ENCODE measurements at places on chromosomes 16 and 17. TPM values are rescaled to one million over a fixed set of nuclear protein-coding genes. Genes with fewer than 3 reads are reported as not detected.

Gene NOB1
- 60.6 TPM for total RNA-seq

Gene SLC16A5
- total RNA-seq, result 77.7 TPM

Gene GLIS2
- total RNA-seq, result 11.7 TPM

Gene GPR179
- total RNA-seq, result 0.05 TPM

Gene TNFAIP1
- 55.1 TPM for total RNA-seq

Gene CDH8
- 12.3 TPM for total RNA-seq

Gene HDAC5
- total RNA-seq, result 36.3 TPM

Gene SEZ6L2
- 7.5 TPM for total RNA-seq

Gene TBX2
- 266 TPM for total RNA-seq

Gene ZNF19
- total RNA-seq, result 19.0 TPM

Gene ZNF205
- 8.2 TPM for total RNA-seq

Gene BCAR1
- 81.8 TPM for total RNA-seq

Gene CYLD
- total RNA-seq, result 45.7 TPM

Gene CTRB2
- not detected for total RNA-seq

Gene LAT
- total RNA-seq, result 11.9 TPM

Gene TBC1D16
- 37.0 TPM for total RNA-seq

Gene OTOP3
- not detected for total RNA-seq

Gene CASKIN1
- 0.05 TPM for total RNA-seq

Gene ESRP2
- total RNA-seq, result 127 TPM

Gene KCNJ16
- total RNA-seq, result not detected

Gene PPY
- not detected for total RNA-seq

Gene ZG16B
- total RNA-seq, result 31.8 TPM

Gene TBC1D3K
- not detected for total RNA-seq

Gene KRTAP3-1
- total RNA-seq, result not detected

Gene PLXDC1
- total RNA-seq, result 13.0 TPM

Gene CPD
- total RNA-seq, result 61.0 TPM

Gene ZFP3
- total RNA-seq, result 9.1 TPM

Gene LPO
- not detected for total RNA-seq

Gene CPHXL2
- not detected for total RNA-seq

Gene ALOX15
- 1.2 TPM for total RNA-seq

Gene ZNF597
- 4.8 TPM for total RNA-seq

Gene MYL11
- total RNA-seq, result 2.9 TPM

Gene PPP1R1B
- total RNA-seq, result 40.4 TPM

Gene EVI2B
- 6.5 TPM for total RNA-seq

Gene SOST
- not detected for total RNA-seq

Gene BRIP1
- 2.0 TPM for total RNA-seq

Gene EXOC3L1
- 5.2 TPM for total RNA-seq

Gene C16orf54
- total RNA-seq, result 1.6 TPM

Gene JUP
- total RNA-seq, result 277 TPM

Gene NUP85
- 88.6 TPM for total RNA-seq

Gene NLRC3
- total RNA-seq, result 3.0 TPM

Gene ODAD4
- total RNA-seq, result 0.75 TPM
